K562 (cell line): ENCODE measurements at places on chromosomes 7 and 10. TPM values are rescaled to one million over a fixed set of nuclear protein-coding genes. Genes with fewer than 3 reads are reported as not detected.

Gene NEURL1
- total RNA-seq: 0.11 and 0.20 TPM in 2 replicates

Gene NACAD
- total RNA-seq: 0.02 and 0.04 TPM in 2 replicates

Gene PRXL2A
- 0.71 and 0.87 TPM in 2 replicates for total RNA-seq

Gene ABCB1
- 0.86 and 0.89 TPM in 2 replicates for total RNA-seq

Gene SMC3
- total RNA-seq: 35.1 and 42.0 TPM in 2 replicates

Gene PILRA
- 0.83 and 0.95 TPM in 2 replicates for total RNA-seq

Gene ST8SIA6
- 5.0 and 6.6 TPM in 2 replicates for total RNA-seq

Gene YKT6
- 73.2 and 80.6 TPM in 2 replicates for total RNA-seq

GRCh38 chr7:40551685-40552576, 417.1 kb downstream of the SUGCT start:
- peak; percentile 23 for DNase-seq

DNA sequence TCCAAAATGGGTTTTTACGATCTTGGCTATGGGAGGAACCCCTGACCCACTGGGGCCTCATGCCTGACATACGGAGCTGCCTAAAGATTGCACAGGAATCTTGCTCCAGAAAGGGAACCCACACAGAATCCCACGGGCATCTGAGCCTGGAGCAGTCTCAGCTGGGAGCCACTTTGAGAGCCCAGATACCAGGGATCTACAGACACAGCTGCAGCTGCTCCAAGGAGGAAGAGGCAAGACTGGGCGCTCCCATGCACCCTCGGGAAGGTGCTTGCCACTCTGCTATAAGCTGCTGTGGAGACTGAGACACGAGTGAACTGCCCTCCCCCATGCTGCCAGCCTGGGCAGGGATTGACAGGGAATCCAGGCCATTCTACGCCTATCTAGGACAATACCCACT, 202.5 kb downstream of the REEP3 start:
- DNase-seq: no peak

DNA sequence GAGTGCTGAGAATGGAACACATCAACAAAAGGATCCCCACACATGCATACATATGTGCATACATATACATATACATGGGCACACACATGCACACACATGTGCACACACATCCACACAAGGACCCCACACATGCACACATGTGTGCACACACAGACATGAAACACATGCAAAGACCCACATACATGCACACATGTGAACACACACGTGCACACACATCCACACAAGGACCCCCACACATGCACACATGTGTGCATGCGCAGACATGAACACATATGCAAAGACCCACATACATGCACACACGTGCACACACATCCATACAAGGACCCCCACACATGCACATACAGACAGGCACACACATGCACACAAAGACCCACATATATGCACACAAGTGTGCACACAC, 104.4 kb upstream of the ADARB2 start:
- DNase-seq: no peak

DNA sequence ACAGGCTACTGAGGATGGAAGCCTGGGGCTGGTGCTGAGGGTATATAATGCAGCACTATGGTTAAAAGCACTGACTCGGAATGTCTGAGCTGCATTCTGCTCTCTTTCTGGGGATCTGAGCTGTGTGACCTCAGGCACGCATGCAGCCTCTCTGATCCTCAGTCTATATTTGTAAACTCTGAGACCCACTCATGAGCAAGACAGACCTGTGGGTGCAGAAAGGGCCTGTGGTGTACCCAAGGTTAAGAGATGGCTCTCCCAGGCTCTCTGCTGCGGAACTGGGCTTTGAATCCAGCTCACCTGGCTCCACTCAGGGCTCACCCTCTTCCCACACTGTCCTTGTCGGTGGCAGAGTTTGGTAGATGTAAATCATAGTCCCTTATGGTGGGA, 89.9 kb downstream of the CHST15 start:
- no peak for DNase-seq

DNA sequence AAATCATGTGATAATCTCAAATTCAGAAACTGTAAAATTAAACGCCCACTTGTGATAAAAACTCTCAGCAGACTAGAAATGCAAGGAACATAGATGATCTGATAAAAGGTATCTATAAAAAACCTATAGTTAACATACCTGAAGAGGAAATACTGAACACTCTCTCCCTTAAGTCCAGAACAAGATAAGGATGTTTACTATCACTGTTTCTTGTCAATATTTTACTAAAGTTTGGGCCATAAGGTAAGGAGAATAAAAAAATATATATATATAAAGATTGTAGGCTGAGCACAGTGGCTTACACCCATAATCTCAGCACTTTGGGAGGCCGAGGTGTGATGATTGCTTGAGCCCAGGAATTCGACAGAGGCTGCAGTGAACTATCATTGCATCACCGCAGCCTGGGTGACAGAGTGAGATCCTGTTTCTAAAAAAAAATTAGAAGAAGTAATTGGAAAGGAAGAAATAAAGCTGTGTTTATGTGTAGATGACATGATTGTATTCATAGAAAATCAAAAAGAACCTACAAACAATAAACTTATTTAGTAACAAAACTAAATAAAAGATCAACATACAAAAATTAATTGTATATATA, 28.4 kb downstream of the MPLKIP start:
- no peak for DNase-seq

GRCh38 chr10:43282881-43283280, 16.0 kb upstream of the RASGEF1A start:
- DNase-seq: peak; percentile 66

GRCh38 chr7:73387908-73388414, 45.6 kb upstream of the FZD9 start:
- no peak for DNase-seq

DNA sequence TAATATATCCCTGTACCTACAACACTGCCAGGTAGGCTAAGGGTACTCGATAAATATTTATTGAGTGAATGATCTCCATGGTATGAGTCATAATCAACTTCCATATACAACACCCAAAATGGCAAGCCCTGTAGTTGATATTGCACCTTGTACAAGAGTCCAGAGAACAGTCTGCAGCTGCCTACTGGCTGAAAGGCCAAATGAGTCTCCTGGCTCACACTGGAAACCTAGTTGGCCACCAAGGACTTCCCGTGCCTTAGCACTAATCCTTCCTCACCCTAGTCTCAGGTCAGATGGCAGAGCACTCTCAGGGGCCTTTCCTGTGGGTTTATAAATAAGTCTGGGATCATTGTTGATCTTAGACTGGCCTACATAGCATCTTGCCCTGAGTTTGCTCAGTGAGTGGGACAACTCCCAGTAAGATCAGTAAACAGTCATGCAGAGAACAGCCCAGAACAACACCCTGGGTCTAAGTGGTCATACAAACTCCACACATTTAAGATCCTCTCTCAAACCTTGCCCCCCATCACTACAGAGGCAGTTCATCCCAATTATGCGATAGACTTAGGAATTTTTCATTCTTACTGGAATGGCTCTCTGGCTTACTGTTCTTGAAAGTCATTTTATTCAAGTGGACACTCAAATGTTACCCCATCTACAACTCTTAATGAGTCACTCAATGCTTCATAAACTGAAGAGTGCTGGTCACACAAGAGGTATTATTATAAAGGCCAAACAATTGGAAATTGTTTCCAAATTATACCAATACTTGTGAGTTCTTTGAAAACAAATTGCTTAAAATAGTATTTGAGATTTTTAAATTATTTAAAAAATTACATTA, 14.7 kb upstream of the SLC16A9 start:
- no peak for DNase-seq

DNA sequence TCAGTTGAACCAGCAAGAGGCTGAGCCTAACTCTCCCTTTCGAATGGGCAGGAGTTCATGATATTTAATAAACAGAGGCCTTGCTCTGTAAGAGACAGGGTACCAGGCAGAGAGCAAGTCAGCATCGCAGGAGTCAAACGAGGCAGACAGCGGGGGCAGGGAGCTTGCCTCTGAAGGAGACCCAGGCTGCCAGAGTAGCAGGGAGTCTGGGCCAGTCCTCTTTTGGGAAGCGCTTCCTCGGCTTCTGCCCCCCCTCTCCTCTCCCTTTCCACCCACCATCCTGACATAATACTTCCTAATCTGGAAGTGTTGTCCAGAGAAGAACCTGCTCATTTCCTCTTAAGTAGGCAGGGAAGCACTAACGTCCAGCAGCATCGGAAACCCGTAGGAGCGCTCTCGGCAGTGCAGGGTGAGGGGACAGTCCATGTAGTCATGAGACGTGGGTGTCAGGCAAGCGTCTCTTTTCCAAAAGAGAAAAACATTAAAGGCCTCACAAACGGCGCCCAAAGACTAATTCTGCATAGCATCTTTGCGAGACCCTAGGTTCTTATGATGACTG, 171.1 kb downstream of the EGFR start:
- no peak for DNase-seq

GRCh38 chr10:73863039-73863817, 11.1 kb downstream of the CAMK2G start:
- DNase-seq: no peak

DNA sequence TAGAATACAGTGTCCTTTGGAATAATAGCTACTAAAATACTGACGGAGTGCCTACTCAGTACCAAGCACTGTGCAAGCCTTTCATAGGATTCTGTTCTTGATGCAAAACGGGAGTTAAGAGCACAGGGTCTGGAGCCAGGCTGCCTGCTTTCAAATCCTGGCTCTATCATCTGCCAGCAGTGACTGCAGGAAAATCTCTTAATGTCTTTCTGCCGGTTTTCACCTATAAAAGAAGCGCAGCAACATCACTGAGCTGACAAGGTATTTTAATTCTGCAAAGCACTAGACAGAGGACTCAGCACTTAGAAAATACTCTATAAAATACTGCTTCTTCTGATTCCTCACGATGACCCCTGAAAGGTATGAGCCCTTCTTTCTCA, 659 bp downstream of the FIGNL1 start:
- DNase-seq: no peak

DNA sequence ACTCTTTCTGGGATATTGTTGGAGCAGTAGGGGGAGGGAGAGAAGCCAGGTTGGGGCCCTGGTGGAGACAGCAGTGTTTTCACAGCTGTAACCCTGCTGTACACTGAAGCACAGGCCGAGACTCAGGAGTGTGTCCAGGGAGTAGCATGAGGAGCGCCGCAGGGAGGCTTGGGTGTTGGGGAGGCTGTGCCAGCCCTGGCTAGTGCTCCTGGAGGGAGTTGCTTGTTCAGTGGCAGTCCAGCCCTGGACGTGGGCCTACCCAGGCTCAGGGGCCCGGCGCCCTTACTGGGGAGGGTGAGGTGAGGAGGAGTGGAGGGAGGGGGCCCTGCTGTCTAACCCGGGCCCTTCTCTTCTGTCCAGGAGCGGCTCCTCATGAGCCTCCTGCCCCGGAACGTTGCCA, 35.9 kb downstream of the ADCY1 start:
- DNase-seq: no peak

DNA sequence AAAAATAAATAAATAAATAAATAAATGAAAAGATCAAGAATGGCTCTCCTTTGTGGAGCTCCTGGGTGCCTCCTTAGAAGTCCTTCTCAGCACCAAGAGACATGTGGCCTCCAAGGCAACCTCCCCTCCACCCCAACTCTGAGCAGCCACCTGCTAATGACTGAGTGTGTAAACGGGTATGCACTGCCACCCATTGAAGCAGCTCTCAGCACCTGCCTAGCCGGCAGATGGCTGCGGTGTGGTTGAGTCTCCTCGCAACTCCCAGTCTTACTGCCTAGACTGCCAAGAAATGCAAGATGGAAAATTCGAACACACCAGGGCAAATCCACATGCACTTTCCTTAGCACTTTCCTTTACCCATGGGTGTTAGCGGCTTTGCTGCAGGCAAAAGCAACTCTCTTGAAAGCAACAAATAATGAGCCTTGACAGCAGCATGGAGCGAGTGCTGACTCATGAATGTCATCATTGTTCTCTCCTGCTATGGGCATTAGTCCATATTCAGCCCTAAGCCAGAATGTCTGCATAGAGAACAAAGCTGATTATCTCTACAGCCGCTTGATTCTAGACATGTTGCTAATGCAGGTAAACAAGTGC, 913.9 kb upstream of the AUTS2 start:
- no peak for DNase-seq

DNA sequence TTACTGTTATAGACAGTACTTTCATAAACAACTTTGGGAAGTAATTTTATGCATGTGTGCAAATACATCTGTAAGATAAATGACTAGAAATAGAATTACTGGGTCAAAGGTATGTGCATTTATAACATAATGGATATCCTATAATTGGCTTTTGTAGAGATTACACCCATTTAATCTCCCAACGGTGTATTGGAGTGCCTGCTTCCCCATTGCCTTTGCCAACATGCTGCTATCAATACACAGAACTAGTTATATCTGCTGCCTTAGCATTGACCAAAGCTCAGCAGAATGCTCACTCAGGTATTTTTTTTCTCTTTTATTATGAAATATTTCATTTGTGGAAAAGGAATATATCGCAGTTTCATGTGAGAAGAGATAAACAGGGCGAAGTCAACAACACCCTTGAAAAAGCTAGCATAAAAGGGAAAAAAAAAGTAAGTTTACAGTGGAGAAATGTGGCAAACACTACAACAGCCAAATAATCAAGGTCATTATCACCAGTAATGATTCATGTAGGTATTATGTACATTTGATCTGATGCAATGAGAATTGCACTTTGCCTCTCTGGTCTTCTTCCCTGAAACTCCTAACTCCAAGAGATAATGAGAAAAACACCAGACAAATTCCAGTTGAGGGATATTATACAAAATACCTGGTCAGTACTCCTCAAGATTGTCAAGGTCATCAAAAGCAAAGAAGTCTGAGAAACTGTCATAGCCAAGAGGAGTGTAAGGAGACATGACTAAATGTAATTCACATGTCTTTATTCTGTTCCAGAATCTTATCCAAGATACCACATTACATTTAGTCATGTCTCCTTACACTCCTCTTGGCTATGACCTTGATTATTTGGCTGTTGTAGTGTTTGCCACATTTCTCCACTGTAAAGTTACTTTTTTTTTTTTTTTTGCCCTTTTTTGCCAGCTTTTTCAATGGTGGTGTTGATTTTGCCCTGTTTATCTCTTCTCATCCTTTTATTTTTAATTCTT, 36.8 kb downstream of the MARCHF5 start:
- no peak for DNase-seq

- peak; percentile 57 for DNase-seq
Observed at GRCh38 chr7:152424348-152425108, 11.3 kb downstream of the KMT2C start.

DNA sequence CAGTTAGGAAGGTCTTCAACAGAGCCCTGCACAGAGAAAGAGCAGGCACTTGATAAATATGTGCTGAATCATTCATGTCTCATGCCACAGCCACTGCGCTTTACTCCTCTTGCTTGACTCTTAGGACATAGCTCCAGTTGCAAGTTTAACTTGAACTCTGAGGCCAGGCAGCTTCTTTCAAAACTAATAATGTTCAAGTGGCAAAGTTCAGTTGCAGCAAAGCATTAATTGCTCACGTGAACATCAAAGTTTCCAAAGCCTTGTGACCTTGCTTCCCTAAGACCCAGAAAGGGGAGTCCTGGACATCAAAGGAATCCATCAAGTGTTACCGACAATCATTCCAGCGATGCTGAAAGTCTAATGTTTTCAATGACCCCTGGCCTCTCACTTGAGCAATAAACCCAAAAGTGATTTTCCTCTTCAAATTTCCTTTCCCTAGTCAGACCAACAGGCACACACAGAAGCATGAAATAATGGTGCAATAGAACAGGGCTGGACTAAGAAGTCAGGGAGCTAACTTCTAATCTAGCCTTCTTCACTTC, 21.8 kb upstream of the TECTB start:
- peak; percentile 10 for DNase-seq
